ENCODE measurements at places on chromosomes 7 and 10.

DNA sequence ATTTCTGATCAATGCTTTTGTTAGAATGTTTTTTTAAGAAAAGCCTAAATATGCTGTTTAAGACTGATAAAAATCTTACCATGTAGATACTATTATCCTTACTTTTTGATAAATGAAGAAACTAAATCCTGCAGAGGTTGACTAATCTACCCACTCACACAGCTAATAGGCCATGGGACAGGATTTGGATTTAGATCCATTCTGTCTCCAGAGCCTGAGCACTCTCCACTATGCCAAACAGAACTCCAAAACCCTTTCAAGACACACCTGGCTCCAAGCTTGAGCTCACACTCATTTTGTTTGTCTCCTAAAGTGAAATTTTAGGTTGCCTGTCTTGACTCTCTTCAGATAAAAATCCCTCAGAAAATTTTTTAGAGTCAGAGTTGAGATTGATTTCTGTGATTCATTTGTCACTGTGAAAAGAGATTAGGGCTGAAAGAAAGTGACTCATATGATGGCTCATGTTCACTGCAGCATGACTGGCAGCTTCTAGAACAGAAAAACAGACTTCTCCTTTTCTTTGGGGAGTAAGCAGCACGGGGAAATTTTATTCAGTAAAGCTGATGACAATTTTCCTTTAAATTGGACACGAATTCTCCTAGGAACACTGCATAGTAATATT, 132.3 kb upstream of the POT1 start:
- DNase-seq = peak; percentile 7

- no peak for DNase-seq
Observed at GRCh38 chr7:1748839-1749173, 78.7 kb downstream of the ELFN1 start.

DNA sequence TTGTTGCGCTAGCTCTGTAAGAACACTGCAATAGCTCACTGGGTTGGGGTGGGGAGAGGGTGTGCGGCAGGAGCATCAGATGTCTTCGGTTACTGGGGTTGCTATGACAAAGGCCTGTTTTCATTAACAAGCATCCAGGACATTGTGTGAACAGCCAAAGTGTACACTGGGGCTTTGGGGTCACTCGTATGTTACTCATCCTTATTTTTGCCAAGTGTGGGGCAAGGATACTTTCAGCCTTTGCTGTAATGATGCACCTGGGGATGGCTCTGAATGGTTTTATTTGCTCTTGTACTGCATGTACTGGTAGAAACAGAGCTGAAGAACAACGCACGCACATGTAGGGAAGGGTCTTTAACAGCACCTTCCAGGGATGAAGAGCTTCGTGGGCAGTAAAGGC, 73.0 kb upstream of the AFAP1L2 start:
- DNase-seq = no peak

DNA sequence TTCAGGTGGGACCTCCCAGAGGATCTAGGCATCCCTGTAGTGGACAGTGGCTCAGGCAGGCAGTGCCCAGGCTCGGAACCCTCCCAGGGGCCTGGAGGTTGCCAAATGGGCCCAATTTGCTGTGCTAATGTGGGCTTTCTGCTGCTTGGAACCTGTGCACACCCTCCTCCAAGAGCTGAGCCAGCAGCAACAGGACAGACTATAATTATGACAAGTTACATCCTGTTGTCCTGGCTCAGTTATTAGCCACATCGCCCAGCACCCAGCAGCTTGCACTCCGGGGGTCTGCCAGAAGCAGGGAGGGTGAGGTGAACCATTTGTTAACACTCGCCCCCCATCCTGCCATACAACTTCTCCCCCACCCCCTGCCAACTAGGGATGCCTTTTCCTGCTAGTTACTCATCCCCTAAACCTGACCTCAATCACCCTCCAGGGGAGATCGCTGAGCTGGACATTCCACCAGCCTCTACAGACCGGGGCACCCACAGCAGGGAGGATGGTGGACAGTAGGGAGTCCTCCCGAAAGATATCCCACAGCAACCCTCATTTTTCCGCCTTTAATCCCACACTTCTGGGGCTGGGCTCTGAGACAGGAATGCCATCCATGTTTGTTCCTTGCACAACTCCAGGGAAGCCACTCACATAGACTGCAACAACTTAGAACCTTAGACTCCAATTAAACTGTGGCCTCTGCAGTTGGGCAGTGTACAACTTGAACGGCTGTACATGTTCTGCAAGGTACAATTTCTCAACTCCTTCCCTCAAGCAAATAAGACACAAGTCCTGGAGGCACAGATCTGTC, 7.9 kb upstream of the MYL10 start:
- no peak for DNase-seq

DNA sequence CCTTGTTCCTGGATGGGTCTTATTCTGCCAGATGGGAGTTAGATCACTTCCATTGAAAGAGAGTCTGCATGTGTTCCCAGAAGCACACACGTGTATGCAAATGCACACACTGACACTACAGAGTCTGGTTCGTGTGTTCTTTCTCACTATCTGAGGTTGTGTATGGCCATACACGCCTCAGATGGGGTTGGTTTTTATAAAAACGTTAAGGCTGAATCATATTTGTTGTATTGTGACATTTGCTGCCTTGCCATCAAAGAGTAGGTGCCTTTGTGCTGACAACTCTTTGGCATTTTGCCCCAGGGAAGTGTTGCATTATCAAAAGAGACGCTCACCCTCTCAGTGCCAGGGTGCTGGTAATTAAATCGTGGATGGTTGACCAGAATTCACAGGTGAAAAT, 37.7 kb upstream of the HDAC9 start:
- DNase-seq = no peak

DNA sequence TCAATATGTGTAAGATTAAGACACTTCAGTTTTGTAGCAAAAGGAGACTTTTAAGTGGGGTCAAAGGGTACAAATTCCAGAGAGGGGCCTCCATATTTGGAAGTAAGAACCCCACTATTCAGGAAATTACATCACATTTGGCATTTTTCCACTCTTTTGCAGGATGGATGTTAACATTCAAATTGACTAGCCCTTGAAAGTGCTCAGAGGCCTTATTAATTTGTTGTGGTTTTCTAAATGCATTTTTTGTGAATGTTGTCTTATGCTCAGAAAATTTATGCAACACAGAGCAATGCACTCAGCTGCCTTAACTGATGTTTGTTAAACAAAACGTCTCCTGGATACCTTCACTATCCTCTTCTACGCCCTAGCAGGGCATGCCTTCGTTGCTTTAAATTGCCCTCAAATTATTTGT, 50.9 kb upstream of the PDLIM1 start:
- no peak for DNase-seq

DNA sequence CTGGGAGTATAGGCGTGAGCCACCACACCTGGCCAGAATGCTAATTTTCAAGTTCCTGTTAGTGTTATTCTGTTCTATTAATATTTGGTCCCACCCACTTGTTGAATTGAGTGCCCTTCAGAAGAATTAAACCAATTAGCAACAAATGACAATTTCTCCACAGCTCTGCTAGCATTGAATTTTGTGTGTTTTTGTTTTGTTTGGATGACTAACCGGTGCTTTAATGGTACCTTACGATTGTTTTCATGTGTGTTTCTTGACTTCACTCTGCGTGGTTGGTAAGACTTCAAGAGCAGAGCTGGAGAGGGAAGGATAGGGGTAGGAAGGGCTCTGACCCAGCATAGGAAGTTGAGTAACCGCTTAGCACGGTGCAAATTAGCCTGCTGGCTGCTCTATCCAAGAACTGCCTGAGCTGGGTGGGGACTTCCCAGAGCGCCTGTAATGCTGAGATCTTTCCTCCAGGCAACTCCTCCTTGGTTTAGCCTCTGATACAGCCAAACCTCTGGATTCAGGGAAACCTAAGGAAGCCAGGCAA, 4.6 kb downstream of the ARPC1B start:
- no peak for DNase-seq

GRCh38 chr7:89265631-89266030, 470.1 kb upstream of the TEX47 start:
- no peak for DNase-seq

GRCh38 chr10:6228647-6229046, 25.9 kb downstream of the PFKFB3 start:
- no peak for DNase-seq

Data from HS-27A (cell line).